ENCODE measurements at places on chromosomes 6 and 20. TPM values are rescaled to one million over a fixed set of nuclear protein-coding genes. Genes with fewer than 3 reads are reported as not detected.

CAPN11 gene
- total RNA-seq = not detected

SIGLEC1 gene
- total RNA-seq = not detected

RING1 gene
- total RNA-seq = 37.7 TPM

ROS1 gene
- not detected for total RNA-seq

SNX21 gene
- 0.70 TPM for total RNA-seq

OLIG3 gene
- total RNA-seq = not detected

PBOV1 gene
- total RNA-seq = not detected

Measured in activated naive CD4-positive, alpha-beta T cell treated with anti-CD3 and anti-CD28 coated beads, Interleukin-2, amount 10 ng/mL, durations not matched to agents 5 hours and 36 hours (primary cell).